CD4-positive, alpha-beta T cell treated with Interleukin-15 for 1 hour (primary cell): ENCODE measurements at places on chromosomes 5 and 9.

GRCh38 chr9:3980771-3981170 lies 319.1 kb downstream of the GLIS3 start:
- no peak for DNase-seq

GRCh38 chr5:177131352-177132135 lies 2.0 kb upstream of the NSD1 start:
- DNase-seq, result no peak

DNA sequence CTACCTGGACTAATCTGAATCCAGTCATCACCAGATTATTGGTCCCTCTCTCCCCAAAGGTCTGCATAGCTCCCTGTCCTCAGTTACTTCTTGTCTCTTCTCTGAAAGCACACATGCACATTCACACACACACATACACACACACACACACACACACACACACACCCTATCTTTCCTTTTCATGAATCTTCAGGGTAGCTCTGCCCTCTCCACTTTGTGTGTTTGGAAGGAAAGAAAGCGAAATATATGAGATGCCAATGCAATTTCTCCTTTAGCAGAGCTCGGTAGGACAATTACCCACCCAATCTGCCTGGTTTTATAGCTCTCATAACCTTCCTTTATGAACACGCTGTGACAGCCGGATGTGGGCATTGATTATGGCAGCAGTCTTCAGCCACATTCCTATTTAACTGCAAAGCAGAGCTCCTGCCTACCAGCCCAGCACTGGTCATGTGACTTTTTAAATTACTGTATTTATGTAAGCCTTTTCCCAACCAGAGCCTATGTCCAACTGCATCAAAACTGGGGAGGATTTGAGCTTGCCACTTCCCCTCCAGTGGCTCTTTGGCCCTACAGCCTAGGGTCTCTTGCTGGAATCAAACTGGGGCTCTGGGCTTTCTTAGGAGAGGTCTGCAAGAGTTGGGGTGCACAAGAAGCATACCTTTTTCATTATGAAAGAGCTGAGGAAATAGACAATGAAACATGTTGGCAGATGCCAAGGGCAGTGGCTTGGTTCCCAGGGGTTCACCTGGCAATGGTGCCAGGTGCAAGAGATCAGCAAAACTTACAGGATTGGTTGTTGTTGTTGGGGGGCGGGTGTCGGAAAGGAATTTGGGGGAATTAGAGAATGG lies 20.8 kb upstream of the MATR3 start:
- DNase-seq, result peak; percentile 20

DNA sequence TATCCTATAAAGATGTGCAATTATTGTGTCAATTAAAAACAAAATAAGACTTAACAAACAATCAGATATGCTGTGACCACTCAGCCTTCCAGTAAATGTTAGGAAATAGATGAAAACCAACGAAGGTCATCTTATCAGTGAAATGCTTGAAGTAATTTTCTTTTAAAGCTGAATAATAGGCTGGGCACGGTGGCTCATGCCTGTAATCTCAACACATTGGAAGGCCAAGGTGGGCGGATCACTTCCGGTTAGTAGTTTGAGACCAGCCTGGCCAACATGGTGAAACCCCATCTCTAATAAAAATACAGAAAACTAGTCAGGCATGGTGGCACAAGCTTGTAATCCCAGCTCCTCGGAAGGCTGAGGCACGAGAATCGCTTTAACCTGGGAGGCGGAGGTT lies 31.2 kb downstream of the NLN start:
- DNase-seq, result no peak

GRCh38 chr5:112787261-112787660 lies 49.6 kb downstream of the APC start:
- DNase-seq, result no peak
